ENCODE measurements at places on chromosomes 1 and 21.

DNA sequence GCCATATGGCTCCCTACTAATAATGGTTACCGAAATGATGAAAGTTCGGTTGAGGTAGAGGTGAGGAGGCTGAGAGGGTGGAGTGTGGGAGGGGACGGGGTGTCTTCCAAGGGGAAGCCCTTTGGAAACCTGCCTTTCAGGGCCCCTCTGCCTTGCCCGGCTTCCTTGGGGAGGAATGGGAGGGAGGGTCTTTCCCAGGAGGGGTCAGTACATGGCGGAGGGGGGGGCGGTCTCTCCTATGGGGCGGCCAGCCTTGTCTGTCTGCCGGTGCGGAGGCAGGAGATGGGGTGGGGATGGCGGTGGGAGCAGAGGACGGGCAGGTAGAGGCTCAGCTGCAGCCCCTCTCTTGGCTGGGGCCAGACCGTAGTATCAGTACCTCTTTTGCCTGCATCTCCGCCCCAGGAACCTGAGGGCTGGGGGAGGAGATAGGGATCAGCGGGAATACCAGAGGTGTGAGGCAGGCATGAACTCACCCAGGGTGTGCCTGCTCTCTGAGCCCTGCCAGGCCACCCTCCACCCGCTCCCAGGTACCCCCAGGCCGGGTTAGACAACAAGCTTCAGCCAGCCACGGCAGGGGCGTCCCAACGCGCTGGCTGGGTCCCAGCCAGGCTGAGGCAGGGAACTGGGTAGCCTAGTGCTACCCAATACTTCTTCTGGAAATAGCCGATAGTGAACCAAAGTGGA, 79.4 kb upstream of the POU3F1 start:
- DNase-seq, result no peak

- DNase-seq, result no peak
Measured at GRCh38 chr21:41406340-41406739, 19.7 kb upstream of the MX1 start.

DNA sequence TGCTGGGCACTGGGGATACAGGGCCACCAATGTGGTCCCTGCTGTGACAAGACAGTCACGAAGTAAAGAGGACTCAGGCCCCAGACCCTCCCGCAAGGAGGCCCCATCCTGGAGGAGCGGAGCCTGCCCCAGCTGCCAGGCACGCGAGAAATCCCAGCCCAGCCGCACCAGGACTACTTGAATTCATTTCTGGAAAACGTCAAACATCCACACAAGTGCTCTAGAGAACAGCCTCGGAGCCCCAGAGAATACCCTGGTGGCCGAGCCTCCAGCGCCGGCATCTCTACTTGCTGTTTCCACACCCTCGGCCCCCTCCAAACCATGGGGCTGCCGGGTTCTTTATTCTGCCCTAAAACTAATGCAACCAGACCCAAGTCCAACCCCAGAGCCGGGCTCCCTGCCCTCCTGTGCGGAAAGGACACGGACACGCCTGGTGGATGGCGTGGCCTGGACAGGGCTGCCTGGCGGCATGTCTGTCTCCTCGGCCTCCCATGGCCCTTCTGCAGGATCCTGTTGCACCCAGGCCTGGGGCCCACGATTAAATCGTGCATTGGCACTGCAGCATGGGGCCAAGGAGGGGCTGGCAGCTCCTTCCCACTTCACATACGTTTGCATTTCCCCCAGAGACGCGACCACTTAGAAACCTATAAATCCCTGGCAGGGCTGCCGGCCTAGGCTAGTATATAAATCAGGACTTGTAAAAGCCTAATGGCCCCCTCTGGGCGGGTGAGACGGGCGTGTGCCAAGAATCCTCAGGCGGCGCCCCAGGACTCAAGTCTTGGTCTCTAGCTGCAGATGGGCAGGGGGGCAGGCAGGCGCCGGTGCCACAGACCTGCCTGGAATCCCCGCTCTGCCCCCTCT, 41.2 kb downstream of the DMRTB1 start:
- no peak for DNase-seq

GRCh38 chr21:19844334-19844733, 1153.9 kb upstream of the NCAM2 start:
- DNase-seq, result no peak

DNA sequence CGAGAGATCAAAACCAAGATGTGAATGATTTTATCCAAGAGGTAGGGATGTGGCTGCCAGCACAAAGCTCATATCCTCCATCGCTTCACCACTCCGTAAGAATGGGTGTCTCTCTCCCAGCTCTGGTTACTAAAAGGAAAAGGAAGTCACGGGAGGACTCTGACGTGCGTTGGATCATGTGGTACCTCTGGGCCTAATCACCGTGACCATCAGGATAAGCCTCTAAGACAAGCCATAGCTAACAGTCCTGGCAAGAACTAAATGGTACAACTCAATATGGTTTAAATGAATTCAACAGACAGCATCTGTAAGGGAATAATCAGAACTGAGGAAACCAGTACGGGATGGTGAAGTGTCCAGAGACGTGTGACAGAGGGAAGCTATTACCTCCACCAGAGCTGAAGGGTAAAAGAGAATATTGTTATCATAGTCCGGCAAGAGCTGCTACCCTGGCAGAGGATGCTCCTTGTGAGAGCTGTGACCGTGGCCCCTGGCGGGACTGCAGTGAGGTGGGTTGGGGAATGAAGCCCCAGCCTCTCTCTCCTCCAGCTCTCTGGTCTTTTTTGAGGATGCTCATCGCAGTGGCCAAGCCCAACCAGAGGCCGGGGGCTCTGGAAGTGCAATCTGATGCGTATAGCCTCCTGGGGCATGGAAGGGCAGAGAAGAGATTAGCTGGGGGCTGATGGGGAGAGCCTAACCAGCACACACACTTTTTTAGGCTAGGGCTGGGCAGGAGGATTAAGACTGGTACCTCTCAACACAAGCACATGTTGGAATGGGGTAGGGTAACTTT, 54.2 kb downstream of the KIAA1614 start:
- no peak for DNase-seq

DNA sequence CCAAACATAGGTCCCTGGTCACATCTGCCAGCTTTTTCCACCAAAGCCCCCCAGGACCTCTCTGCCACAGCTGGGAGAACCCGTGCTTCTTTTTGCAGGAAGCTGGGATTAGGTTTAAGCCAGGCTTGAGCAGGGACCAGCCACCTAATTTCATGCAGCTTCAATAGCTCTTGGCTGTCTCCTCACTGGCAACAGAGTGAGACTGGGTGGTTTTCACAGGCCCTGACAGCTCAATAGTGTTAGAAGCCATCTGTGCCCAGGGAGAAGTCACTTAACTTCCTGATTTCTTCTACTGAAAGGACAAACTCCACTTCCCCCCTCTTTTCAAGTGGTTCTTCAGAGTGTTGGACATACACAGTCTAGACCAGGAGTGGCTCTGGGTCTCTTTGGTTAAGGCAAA, 20.4 kb upstream of the SRSF4 start:
- no peak for DNase-seq

DNA sequence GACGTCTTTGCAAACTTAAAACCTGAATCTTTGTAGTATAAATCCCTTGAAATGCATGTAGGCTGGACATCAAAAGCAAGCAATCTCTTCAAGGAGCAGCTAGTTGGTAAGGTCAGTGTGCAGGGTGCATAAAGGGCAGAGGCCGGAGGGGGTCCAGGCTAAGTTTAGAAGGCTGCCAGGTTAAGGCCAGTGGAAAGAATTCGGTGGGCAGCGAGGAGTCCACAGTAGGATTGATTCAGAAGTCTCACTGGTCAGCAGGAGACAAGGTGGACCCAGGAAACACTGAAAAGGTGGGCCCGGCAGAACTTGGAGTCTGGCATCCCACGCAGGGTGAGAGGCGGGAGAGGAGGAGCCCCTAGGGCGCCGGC, 390 bp upstream of the PCSK9 start:
- DNase-seq, result no peak

DNA sequence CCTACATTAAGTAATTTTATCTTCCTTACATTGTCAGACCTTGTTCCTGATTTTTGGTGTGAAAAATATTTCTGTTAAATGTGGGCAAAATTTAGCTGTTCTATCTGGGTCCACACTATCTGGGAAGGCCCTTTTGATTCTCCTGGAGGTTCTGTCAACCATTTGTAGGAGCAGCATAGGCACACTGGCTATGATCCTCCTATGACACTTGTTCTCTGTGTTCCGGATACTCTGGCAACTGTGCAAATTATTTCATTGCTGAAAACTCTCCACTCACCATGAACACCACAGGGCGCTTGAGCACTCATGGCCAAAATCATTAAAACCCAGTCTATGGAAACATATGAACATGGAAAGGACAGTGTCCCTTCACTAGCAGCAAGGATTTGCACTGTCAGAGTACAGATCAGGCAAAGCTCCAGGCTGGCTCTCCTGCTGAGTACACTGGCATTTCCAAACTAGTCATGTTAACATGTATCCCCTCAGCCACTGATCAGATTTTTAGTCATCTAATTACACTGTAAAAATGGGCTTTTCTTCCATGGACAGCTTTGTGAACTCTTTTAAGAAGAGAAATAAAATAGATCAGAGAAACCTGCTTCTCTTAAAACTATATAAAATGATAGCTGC, 43.9 kb upstream of the SGIP1 start:
- DNase-seq, result no peak

All from effector CD4-positive, alpha-beta T cell (primary cell).